ENCODE measurements at places on chromosomes 16 and 17.

DNA sequence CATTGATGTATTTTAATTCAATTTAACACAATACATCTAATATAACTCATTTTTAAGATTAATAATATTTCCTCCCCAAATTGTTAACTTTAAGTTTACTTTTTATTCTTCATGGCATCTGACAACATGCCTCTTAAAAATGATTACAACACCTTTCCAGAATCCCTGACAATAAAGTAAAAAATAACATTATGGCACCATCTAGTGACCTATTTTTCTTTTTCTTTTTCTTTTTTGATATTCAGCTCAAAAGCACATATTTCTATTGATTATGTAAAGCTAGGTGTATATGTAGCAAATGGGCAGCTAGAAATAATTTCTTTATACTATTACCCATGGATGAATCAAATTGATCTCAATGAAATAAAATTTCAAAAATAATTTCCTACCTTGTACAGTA is 834.3 kb upstream of the CDH8 start:
- no peak for DNase-seq

- DNase-seq, result peak; percentile 43
Measured at GRCh38 chr17:83121921-83122820, 42.8 kb downstream of the METRNL start.

- no peak for DNase-seq
Measured at GRCh38 chr16:560701-561412, 663 bp downstream of the PRR35 start.

GRCh38 chr16:11384184-11384955 is 39.1 kb downstream of the RMI2 start:
- no peak for DNase-seq

DNA sequence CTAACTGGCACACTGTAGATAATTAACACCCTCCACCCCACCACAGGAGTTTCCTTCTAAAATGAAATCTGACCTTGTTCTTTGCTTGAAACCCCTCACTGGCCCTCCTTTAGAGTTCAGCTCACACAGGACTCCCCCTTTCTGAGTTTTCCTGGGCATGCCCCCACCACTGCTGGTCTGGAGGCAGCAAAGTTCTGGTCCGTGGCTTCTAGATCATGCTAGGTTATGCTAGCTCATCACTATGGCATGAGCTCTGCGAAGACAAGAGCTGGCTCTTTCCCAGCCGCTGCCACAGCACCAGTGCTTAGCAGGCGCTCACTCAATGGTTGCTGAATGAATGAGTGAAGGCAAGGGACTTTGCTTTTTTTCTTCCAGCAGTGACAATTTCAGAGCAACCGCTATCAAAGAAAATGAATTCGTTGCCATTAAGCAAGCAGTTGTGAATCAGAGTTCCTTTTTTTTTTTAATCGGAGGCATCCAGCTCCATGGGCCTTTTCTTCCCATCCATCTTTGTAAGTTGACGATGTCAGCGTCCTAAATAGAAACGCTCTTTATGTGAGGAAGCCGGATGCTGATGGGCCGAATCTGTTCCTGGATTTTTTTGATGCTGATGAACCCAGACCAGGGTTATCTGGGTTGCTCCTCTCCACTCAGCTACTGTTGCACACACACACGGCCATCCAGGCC is 80.8 kb upstream of the NOL11 start:
- DNase-seq, result no peak

- DNase-seq, result no peak
Measured at GRCh38 chr17:72021417-72022041, 99.3 kb upstream of the SOX9 start.

Measured in GM03348 (cell line).